ENCODE measurements at places on chromosomes 11 and 22.

- DNase-seq, result no peak
Measured at GRCh38 chr11:73308961-73309919, 1.2 kb downstream of the ARHGEF17 start.

DNA sequence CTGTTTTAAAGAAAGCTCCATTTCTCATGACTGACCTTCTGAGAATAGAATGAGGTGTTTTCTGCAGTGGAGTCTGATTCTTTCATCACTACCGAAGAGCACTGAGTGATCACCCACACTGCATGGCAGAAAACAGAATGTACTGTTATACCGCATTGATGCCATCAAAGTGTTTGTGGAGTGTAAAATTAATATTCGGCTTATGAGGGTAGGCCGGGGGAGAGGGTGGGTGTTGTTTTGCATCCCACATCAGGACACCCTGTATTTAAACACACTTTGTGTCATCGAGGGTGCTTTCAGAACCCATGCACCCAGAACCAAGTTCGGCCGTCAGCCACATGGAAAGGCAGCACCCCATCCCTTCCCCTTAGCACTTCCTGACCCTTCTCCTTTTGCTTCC is 41.3 kb upstream of the ETS1 start:
- DNase-seq, result no peak

GRCh38 chr11:2462986-2463765 is 18.4 kb downstream of the KCNQ1 start:
- no peak for DNase-seq

DNA sequence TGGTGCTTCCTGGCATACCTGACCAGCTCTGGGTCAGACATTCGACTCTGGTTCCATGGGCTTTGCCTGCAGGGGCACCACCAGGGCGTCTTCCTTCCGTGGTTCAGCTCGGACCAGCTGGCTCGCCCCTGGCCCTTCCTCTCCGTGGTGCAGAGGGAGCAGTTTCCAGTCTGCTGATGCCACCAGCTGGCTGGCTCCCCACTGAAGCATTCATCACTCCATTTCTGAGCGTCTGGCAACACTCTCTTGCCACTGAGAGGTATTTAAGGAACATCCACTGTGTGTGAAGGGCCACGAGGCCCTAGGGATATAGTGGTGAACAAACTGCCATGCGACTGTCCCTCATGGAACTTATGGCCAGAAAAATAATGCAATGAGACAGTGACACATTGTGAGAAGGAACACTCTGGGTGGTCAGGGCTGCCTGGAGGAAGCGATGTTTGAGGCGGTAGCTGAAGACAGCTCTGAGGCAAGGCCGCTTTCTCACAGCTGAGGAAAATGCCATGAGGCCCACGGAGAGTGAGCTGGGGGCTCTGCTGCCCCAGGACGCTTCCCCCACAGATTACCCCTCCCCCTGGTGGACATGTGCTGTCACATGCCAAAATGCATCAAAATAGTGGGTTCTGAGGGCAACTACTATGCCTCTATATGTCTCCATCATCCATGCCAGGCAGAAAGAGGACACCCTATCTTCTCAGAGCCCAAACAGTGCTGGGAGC is 44.9 kb upstream of the ARFGAP3 start:
- DNase-seq, result peak; percentile 29

GRCh38 chr22:38422611-38423511 is 32.1 kb downstream of the KCNJ4 start:
- DNase-seq, result no peak

- DNase-seq, result no peak
Measured at GRCh38 chr11:92678008-92678611, 291.3 kb upstream of the MTNR1B start.

GRCh38 chr11:113528982-113529381 is 53.8 kb upstream of the DRD2 start:
- DNase-seq, result no peak

- DNase-seq, result no peak
Measured at GRCh38 chr22:50004918-50005317, 7.6 kb downstream of the IL17REL start.

- DNase-seq, result peak; percentile 100
Measured at GRCh38 chr11:64241241-64241490, 271 bp downstream of the FKBP2 start.

- no peak for DNase-seq
Measured at GRCh38 chr11:90558328-90558865, 335.5 kb upstream of the CHORDC1 start.

GRCh38 chr22:24516301-24516737 is 21.2 kb downstream of the UPB1 start:
- DNase-seq, result no peak

GRCh38 chr22:47131632-47132427 is 369.4 kb downstream of the TBC1D22A start:
- DNase-seq, result no peak

DNA sequence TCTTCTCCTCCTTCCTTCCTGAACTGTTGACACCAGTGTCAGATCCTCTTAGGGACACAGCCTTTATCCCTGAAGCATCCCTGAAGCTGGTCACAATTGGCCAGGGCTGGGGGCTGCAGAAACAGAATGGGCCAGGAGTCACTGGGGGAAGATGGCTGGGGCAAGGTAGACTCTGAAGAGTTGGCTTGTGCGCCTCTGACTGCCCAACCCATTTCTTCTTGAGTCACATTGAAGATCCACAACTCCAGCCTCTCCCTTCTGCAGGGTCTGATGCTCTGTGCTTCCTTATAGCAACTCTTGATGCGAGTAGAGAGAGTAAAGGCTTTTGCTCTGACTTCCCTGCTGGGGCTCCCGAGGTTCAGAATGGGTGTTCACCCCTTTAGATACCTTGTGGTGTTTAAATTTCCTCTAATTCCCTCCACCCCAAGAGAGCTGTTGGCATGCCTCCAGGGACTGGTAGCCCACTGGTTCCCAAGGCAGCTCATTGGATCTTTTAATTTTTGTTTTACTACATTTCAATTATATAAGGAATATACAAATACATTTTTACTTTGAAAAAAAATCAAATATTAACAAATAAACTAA is 13.4 kb downstream of the PRDM11 start:
- no peak for DNase-seq

DNA sequence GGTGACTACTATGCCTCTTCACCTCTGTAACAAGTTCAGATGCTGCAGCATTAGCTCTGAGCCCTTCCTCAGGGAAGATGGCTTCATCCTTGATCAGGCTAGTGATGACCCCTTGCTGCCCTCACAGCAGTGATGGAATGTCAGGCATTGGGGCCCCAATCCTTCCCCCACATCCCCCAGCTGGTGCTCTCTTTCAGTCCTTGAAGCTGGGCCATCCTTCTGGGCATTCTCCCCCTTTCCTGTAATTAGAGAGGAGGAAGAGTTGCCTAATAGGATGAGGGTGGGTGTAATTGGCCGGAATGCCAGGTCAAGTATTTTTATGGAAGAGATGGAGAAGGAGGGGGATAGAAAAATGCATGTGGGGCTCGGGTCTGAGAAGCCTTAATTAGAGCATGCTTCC is 62.6 kb downstream of the TRAF6 start:
- no peak for DNase-seq

- no peak for DNase-seq
Measured at GRCh38 chr22:35638410-35638809, 9.8 kb upstream of the APOL6 start.

DNA sequence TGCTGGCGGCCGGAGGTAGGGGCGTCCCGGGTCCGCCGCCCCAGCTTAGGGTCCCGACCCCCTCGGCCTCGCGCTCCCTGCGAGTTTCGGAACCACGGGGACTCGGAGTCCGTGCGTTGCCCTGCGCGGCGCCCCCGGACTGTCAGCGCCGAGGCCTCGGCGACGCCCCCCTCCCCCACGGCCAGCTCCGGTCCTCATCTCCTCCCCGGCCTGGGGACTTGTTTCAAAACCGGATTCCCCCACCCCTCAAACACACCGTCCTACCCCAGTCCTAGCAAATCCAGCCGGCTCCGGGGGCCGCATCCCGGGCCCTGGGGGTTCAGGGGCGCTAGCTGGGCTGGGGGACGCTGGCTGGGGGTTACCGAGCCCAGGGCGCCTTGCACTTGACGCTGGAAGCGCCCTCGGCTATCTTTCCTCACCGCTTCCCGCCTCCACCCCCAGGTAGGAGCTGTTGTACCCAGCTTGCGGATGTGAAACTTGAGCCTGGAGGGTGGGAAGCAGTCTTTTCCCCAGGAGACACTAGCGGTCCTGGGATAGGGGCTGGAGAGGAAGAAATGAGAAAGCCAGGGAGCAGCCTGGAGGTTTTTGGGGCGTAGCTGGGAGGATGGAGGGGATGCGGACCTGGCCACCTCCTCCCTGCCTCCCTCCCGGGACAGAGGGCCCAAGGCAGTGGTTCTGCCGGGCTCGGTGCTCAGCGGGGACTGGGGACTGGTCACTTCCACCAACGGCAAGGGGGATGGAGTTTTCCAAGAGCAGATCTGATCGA is 550 bp downstream of the FBLN1 start:
- DNase-seq, result no peak

DNA sequence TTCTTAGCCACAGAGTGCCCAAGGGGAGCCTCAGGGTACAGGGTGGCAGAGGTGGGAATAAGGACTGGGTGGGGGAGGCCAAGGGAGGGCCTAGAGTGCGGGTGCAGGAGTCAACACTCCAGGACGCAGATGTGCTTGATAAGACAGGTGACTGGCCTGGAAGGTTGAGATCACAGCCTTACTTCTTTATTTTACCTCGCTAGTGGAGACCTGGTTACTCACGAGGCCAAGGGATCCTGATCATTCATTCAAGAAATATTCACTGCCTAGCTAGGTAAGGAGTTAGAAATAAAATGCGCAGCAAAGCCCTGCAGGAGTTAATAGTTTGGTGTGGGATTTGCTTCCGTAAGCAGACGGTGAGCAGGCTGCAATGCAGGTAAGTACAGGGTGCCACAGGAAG is 13.2 kb upstream of the PEX26 start:
- no peak for DNase-seq

DNA sequence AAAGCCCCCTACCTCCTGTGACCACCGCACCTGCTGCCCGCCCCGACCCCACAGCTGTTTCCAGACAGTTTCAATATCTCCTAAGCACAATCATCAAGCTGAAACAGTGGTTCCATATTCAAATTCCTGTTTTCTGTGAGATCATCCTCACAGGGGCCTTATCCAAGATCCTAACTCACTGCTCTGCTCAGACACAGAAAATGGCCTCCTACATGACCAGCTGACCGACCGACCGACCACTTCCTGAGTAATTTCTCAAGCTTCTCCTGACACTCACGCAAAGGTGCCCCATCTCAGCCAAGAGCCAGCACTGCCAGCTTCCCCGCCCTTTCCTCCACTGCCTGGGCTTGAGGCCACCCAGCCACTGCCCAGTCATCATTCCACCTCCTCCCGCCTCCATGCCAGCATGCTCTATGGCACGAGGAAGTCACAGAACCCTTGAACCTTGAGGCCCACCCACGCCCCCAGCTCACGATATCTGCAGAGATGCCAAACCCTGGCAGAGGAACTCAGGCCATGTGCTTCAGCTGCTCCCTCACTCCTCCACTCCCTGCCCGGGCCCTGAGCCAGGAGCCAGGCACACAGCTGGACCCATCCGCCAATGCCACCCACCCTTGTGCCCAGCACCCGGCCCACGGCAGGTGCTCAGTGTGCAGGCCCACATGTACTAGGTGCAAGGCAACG is 14.0 kb downstream of the KIAA0930 start:
- DNase-seq, result peak; percentile 70

- no peak for DNase-seq
Measured at GRCh38 chr11:12927221-12927620, 81.9 kb upstream of the RASSF10 start.

GRCh38 chr11:125170510-125171031 is 6.0 kb downstream of the PKNOX2 start:
- DNase-seq, result no peak

- DNase-seq, result no peak
Measured at GRCh38 chr22:42297778-42298177, 27.3 kb upstream of the TCF20 start.

DNA sequence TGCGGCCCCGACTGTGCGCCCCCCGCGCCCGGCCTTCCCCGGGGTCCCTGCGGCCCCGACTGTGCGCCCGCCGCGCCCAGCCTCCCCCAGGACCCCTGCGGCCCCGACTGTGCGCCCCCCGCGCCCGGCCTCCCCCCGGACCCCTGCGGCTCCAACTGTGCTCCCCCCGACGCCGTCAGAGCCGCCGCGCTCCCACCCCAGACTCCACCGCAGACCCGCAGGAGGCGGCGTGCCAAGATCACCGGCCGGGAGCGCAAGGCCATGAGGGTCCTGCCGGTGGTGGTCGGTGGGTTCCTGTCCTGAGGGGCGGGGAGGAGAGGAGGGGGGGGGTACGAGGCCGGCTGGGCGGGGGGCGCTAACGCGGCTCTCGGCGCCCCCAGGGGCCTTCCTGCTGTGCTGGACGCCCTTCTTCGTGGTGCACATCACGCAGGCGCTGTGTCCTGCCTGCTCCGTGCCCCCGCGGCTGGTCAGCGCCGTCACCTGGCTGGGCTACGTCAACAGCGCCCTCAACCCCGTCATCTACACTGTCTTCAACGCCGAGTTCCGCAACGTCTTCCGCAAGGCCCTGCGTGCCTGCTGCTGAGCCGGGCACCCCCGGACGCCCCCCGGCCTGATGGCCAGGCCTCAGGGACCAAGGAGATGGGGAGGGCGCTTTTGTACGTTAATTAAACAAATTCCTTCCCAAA is 3.1 kb downstream of the DRD4 start:
- DNase-seq, result no peak

GRCh38 chr11:25159341-25159740 is 662.5 kb downstream of the LUZP2 start:
- DNase-seq, result no peak

- DNase-seq, result no peak
Measured at GRCh38 chr11:329886-330253, 9.2 kb upstream of the IFITM3 start.

- DNase-seq, result no peak
Measured at GRCh38 chr11:43735961-43736360, 55.4 kb downstream of the HSD17B12 start.

GRCh38 chr11:8285228-8285627 is 21.6 kb upstream of the LMO1 start:
- no peak for DNase-seq

- no peak for DNase-seq
Measured at GRCh38 chr11:70335511-70335910, 62.8 kb upstream of the CTTN start.

- DNase-seq, result no peak
Measured at GRCh38 chr11:11669233-11669846, 47.5 kb upstream of the GALNT18 start.

DNA sequence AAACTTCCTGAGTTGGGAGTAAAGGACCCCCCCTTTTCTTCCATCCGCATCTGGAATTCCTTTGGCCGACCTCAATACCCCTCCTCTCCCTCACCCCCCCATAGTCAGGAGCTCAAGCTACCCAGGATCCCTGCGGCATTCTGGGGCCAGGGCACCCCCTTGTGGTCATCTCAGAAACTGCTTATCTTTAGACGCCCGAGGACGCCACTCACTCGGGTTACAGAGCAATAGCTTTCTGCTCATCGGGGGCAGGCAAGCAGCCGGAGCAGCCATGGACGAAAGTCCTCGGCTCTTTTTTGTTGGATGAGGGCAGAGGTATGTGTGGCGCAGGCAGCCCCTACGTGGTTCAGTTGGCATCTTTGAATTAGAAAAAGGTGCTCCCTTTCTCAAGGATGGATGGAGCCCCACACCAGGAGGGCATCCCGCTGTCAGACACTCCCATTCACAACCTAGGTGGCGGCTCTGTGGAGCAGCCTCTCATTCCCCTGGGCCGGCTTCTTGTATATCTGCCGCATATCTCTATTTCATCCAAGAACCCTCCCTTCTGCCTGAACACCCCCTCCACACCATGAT is 2.3 kb downstream of the C1QTNF5 start:
- peak; percentile 69 for DNase-seq
